ENCODE measurements at places on chromosomes 7 and 10.

DNA sequence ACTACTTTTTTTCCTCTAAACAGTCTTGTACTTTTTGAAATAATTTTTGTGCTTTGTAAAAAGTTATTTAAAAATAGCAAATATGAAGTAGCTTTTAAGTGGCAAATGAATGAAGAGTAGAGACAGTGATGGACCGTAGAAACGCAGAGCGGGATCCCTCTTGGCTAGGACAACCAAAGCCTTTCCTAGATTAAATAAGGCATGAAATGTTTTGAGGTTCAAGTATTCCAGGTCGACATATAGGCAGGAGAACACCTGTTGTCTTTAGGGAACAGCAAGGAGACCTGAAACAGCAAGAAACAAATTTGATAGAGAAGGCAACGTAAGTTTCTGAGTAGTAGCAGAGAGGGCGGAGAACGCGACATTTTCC is 662 bp upstream of the PPRC1 start:
- DNase-seq, result no peak

DNA sequence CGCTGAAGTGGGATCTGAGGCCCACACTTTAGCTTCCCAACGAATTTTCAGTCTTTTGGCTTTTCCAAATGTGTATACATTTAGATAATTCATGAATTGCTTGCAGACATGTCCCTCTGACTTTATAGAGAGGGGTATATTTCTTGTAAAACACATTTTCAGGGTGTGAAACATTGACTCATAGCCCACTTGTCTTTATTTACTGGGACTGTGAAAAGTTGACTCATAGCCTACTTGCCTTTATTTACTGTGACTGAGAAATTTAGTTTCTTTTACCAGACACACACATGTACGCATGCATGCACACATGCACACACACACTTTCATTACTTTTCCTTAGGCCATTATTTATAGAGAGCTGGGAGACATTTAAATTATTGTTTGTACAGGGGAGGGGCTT is 79.1 kb downstream of the VTI1A start:
- no peak for DNase-seq

DNA sequence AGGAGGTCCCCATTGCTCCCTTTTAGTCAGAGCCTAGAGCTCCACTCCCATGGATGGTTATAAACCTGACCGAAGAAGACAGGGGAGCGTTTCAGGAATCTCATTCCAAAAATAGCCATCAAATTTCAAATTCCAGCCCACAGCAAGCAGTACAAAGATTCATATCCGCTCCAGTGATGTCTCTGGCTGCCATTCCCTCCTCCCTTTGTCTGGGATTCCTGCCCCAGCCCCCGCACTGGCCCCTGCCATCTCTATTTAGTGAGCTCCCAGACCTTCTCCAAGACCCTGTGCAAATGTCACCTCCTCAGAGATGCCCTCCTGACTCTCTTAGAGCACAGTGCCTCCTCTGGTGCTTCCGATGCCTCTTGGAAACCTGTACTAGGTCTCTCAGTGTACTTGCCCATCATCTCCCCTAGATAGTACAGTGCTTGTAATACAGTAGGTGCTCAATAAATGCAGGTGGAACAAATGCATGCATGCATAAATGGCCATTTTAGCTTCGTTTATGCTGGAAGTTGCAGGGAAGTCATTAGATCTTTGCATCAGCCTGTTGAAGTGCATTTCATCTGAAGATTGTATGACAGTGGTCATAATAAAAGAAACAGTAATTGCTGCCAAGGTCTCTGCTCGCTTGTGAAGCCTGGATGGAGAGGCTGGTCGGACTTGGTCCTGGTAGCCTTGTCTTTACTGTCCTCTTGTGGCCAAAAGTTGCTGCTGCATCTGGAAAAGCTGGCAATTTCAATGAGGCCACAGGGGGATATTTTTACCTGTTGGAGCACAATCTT is 32.0 kb upstream of the HABP2 start:
- DNase-seq, result peak; percentile 40

DNA sequence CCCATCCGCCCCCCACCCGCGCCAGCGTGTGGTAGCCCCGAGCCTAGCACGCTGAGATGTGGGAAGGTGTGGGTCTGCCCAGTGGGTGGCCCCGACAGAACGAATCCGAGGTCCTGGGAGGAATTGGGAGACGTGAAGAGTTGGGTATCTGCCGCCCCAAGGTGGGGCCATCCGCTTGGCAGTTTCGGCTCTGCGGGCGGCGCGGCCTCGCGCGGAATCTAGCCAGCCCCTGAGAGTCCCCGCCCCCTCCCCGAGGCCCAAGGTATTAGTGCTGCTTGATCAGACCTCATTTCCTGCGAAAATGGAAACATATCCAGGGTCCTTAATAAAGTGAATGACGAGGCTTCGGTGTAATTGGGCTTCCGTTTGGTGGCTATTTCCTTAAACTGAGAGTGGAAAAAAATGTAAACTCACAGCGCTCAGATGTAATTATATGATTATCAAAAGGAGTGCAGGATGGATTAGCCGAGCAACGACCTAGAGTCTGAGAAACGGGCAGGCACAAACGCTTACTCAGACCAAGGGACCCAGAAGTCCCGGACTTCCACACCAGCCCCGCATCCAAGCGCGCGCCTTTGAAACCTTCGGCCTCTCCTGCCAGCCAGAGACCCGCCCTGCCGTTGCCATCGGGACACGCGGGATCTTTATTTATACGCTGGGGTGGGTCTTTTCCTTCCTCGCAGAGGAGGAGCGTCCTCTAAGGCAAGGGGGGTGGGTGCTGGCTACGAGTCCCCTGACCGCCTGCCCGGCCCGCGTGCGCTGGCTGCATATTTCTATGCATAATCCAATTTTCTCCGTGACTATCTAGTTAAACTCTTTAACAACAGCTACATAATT is 12.8 kb downstream of the LBX1 start:
- DNase-seq, result no peak

GRCh38 chr7:135333200-135333599 is 99.6 kb downstream of the STRA8 start:
- no peak for DNase-seq

GRCh38 chr10:84423719-84424118 is 95.3 kb downstream of the CCSER2 start:
- no peak for DNase-seq

All from stimulated activated CD4-positive, alpha-beta T cell treated with anti-CD3 and anti-CD28 coated beads, Interleukin-15, amount 100 ng/mL, for 24 hours (primary cell).